ENCODE measurements at places on chromosomes 16 and 17.
A peak's percentile ranks its signal among the peaks of the same experiment; 100 is the strongest.

- no peak for DNase-seq
Measured at GRCh38 chr16:73068541-73069401, 20.8 kb upstream of the ZFHX3 start.

DNA sequence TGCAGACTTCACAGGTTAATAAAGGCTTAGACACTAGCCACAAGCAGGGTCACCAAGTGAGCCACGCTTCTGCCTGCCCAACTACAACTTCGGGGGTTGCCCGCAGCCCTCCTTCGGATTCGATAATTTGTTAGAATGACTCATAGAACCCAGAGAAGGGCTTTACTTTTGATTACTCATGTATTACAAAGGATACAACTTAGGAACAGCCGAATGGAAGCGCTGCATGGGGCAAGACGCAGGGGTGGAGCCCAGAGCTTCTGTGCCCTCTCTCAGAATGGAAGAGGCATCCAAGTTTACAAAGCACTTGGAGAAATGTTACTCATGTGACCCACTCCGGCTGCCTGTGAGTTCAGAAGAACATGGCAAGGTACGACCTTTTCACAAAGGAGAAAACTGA is 7.5 kb upstream of the CDH5 start:
- no peak for DNase-seq

GRCh38 chr16:25957707-25958106 is 265.9 kb downstream of the HS3ST4 start:
- DNase-seq, result no peak

DNA sequence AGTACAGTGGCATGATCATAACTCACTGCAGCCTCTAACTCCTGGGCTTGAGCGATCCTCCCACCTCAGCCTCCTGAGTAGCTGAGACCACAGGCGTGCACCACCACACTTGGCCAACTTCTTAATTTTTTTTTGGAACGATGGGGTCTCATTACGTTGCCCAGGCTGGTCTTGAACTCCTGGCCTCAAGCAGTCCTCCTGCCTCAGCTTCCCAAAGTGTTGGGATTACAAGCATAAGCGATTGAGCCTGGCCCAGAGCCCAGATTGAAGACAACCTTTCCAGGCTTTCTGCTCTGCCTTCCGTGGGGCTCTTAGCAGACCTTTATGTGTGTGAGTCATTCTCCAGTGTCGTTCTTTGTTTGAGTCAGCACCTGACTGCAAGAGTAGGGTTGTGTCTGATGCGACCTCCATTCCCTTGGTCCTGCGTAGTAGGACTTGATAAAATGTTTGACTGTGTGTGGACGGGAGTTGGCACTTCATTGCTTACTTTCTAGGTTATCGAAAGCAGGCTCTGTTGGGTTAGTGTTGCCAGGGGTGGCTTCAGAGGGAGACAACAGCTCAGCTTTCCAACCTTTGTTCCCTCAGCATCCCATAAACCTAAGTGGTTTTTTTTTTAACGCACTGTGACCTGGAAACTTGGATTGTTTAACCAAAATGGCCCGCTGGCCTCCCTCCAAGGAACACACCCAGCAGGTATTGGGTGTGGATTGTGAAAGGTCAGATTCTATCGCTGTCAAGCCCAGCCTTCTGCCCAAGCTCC is 26.4 kb downstream of the EEF2K start:
- DNase-seq, result no peak

DNA sequence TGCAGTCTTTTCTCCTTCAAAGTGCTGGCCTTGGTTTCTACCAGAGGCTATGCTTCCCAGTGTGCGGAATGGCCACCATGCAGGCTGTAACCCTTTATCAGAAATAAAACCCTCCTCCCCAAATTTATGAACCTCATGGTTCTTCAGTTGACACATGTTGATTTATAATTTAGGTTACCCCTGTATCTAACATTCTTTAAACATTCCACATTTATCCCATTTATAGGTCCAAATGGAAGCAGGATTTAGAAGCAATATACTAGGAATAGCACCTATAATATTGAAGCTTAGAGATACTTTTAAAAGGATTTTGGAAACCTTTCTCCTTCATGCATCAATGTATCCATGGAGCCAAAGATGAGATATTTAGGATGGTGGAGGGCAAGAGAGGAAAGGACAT is 438.8 kb upstream of the C16orf82 start:
- DNase-seq, result no peak

DNA sequence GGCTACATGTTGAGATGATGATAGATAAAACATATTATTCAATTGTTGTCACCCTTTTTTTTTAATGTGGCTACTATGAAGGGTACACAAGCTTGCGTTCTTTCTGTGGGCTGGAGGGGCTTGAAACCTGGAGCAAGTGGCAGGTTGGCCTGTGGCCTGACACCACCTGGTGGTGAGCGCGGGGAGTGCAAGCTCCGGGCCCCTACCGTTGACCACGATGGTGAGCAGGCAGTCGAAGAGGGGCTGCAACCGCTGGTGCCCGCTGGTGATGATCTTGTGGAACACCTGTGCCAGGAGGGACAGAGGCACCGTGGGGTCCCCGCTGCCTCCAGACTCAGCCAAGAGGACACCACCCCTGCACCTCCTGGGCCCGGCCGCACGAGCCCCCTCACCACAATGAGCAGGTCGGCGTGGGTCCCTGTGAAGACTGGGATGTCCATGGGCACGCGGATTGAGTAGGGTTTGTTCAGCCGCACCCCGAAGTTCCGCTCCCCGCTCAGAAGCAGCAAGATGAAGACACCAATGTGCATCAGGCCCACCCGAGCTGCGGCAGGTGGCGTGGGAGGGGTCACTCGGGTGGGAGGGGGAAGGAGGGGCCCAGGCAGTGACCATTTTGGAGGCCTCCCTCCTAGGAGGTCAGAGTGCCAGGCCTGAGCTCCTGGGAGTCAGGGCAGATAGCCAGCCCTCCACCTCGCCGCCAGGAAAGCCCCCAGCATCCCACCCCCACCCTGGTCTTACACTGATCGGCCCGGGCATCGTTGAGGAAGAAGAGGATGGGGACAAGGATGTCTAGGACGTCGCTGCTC is 14.4 kb downstream of the HID1 start:
- peak; percentile 39 for DNase-seq

DNA sequence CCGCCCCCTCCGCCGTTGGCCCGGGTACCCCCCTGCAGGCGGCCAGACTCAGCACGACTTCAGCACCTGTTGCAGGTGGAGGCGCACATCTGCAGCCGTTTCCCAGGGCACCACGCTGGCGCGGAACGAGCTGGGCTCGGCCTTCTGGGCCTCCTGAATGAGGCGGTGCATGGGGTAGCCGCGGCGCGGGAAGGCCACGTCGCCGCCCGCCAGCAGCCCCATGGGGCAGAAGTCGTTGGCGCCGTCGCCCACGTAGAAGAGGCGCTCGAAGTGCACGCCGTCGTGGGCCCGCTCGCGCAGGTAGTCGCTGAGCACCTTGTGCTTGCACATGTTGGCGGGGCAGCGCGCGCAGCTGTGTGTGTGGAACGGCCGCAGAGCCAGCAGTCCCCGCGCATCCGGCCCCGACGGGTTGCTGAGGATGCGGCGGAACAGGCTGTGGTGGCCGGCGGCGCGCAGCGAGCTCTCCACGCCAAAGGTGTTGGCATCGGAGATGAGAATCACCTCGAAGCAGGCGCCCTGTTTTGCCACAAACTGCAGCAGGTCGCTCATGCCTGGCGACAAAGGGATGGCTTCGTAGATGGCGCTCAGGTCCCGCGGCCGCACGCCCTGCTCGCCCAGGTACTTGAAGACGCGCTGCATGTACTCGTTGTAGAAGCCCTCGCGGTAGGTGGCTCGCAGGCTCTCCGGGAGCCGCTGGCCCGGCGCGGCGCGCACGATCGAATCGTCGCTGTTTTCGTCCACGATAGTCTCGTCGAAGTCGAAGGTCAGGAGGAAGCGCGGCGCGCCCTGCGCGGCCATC is 6.2 kb downstream of the PHOSPHO1 start:
- no peak for DNase-seq

DNA sequence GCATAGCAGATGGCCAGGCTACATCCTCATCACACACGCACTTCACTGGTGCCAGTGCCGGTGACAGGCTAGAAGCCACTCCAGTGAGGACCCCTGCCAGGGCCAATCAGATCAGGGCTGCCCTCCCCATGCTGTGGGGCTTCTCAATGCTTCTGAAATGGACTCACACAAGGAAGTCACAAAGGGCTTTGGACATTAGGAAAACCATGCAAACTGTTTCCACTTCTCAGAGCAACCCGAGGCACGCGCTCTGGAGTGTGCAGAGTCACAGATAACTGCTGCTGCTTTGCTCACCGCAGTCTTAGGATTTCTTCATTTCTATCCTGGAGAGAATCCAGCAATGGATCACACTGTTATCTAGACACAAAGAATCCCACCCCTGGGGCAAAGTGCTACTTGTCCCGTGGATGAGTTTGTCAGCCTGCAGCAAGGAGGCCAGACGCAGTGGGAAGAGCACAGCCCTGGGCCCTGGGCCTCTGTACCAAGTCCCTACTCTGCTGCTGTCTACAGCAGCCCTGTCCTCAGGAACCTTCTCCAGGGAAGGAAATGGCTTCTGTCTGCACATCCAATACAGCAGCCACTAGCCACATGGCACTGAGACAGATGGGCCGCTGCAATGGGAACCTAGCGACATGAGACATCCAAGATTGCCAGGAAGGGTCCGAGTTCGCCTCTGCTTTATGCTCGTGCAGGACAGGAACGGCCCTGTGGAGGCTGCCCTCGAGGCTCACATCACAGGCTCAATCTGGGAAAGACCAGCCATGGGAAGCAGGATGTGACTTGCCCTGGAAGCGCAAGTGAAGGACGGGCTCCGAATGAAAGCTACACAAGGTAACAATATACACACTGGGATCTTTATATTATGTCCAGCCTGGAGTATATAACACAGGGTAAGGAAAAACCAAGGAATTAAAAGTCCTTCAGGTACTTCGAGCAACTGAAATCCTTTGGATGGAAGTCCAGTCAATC is 169.3 kb downstream of the ZFHX3 start:
- DNase-seq, result no peak

GRCh38 chr16:72012607-72013006 is 4.1 kb downstream of the DHODH start:
- DNase-seq, result no peak

DNA sequence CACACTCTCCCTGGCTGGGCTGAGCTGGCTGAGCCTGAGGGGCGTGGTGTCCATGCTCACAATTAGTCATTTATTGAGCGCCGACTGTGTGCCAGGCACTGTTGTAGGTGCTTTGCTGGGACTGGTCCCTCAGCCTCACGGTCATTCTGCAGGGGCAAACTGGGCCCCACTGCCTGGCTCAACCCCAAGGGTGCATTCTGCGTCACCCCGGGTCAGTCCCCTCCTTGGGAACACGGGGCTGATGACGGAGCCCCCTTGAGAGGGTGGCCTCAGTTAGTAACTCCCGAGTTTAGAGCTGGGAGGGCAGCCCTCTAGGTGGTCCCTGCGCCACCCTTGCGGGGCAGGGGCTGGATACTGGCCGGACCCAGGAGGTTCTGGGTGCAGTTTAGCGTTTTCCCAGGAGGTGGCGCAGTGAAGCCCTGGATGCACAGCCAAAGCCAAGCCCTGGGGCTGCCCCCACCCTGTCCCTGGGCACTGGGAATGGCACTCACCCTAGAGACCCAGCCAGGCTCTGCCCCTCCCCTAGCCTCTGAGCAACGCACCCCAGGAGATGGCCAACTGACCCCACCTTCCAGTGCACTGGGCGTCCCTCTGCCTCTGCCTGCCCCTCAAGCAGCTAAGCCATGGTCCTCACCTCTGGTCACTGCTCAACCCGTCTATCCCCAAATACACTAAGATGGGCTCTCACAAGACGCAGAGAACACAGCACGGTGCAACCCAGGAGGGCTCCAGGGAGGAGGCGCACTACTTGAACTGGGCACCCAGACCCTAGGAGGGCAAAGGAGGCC is 243.2 kb upstream of the GSE1 start:
- DNase-seq, result no peak

DNA sequence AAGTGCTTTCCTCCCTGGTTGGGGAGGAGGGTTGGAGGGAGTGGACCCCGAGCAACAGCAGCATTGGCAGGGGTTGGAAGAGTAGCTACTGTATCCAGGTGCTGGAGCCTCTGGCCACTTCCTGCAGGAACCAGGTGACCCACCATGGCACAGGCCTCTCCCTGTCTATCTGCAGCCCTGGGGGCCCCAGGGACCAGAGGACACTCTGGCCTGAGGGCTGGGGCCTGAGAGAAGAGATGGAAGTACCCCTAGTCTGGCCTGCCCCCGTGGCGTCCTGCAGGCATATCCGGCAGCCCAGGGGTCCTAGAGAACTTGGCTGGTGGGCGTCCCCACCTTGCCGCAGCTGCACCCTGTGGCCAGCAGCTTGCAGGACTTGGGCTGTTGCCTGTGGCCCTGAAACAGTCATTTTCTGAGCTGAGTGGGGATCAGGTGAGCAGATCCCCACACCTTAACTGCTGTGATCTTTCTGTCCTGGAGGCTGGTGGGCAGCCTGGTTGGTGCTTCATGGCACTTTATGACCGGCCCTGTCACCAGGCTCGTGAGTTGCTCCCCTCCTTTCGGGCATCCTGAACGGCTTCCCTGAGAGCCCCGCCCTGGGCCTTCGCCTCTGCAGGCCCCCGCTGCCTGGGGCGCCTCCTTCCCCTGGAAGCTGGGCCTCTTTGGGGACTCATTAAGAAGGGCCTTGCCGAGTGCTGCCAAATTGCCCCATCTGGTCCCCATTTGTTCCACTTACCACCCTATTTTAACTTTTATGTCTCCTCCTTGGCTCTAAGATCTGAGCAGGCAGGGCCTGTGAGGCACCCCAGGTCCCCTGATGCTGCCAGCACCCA is 298.6 kb downstream of the SEC14L1 start:
- DNase-seq, result no peak

- no peak for DNase-seq
Measured at GRCh38 chr17:11557727-11558452, 40.4 kb upstream of the DNAH9 start.

Data from NT2/D1 (cell line).